Activated CD4-positive, alpha-beta T cell treated with anti-CD3 and anti-CD28 coated beads, Interleukin-2, amount 50 U/mL, for 24 hours (primary cell): ENCODE measurements at places on chromosomes 3 and 15.

- DNase-seq = no peak
These were observed 367.8 kb upstream of the UMPS start for GRCh38 chr3:124362455-124362854.

GRCh38 chr3:11152301-11152700 is 2.0 kb upstream of the HRH1 start:
- DNase-seq = no peak

GRCh38 chr3:177771780-177772179 is 574.5 kb upstream of the TBL1XR1 start:
- DNase-seq = no peak

- no peak for DNase-seq
These were observed 1.5 kb downstream of the CRBN start for GRCh38 chr3:3177861-3178497.
